ENCODE measurements at places on chromosomes 7 and 10.

DNA sequence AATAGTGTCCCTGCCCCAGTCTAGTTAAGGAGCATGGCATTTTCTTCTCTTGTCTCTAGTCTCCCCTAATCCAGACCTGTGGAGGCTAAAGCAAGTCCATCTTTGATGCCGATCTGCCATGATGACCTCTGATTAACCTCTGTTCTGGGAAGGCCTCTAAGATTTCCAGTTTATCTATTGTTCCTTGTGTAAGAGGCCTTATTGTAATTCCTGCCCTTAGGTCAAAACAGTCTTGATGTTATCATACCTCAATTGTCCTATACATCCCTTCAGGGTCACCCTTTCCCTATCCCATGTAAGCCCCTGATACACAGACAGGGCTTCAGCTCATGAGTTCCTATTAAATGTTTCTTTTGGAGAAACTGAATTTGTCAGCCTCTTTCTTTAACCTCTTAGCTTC is 4.9 kb upstream of the ZMIZ2 start:
- DNase-seq = no peak

DNA sequence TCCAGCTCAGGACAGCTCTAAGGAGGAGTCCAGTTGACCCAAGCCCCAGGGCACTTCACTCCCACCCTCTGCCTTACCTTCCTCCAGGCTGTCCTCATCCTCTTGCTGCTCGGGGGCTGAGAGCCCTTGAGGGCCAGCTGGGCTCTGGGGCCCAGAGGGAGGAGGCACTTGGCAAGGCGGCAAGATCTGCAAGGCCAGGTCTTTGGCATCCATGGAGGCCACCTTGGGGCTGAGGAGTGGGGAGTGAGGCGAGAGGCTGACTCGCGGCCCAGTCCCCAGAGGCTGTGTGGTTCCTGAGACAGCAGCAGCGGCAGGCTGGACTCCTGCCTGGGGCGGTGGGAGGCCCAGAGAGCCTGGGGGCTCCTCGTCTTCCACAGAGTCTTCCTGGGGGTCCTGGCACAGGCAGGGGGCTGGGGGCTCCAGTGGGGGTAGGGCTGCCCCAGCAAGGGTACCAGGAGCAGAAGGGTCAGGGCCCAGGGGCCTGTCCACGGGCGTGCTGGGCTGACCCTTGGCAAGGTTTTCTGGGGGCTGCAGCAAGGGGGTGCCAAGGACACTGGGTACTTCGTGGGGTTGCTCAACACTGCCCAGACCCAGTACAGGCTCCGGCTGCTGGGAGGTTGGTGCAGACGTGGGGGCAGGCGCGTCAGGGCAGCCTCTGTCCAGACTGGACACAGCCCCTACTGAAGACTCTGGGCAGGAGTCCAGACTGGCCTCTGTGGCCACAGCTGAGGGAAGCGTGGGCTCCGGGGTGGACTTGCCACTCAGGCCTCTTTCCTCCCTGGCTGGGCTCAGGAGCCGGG is 6.5 kb downstream of the NACAD start:
- DNase-seq = no peak

- no peak for DNase-seq
These were observed 166.9 kb upstream of the WDR11 start for GRCh38 chr10:120684226-120684625.

- no peak for DNase-seq
These were observed 102.3 kb downstream of the DYNC1I1 start for GRCh38 chr7:95874541-95875265.

GRCh38 chr7:126700807-126701604 is 551.7 kb downstream of the GRM8 start:
- no peak for DNase-seq

DNA sequence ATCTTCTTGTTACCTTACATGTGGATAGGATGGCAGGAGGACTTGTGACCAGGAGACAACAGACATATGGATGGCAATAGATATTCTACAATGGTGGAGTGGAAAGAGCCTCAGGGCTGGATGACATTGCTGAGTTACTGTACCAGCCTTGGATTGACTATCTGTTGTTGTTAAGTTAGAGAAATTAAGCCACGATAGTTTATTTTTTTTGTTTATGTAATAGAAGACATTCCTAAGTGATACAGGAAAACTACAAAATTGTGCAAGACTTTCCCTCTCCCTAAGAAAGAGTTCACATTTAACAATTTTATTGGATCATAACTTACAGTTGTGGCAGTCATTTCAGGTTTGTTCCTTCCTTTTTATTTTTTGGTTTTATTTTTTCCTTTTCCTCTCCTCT is 230.7 kb upstream of the CACNA2D1 start:
- no peak for DNase-seq

- DNase-seq = no peak
These were observed 754 bp downstream of the SEMA3D start for GRCh38 chr7:85186083-85186520.

DNA sequence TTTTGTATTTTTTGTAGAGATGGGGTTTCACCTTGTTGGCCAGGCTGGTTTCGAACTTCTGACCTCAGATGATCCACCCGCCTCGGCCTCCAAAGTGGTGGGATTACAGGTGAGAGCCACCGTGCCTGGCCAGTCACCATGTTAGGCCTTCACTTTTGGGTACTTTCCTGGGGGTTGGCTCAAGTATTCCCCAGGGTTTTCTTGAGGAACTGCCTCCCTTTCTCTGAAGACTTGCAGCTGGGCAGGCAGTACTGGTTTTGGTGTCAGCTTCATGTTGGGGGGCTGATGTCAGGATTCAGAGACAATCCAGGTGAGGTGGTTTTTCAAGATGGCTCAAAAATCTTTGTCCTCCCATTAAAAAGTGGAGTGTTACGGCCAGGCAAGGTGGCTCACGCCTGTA is 7.7 kb downstream of the ZNHIT1 start:
- no peak for DNase-seq

- no peak for DNase-seq
These were observed 102.6 kb downstream of the NEURL1 start for GRCh38 chr10:103595933-103596726.

All from left colon (tissue), 2 donors.